Naive B cell (primary cell): ENCODE measurements at places on chromosomes 5 and 9.

GRCh38 chr5:128774605-128775004 lies 190.7 kb upstream of the SLC27A6 start:
- no peak for DNase-seq

DNA sequence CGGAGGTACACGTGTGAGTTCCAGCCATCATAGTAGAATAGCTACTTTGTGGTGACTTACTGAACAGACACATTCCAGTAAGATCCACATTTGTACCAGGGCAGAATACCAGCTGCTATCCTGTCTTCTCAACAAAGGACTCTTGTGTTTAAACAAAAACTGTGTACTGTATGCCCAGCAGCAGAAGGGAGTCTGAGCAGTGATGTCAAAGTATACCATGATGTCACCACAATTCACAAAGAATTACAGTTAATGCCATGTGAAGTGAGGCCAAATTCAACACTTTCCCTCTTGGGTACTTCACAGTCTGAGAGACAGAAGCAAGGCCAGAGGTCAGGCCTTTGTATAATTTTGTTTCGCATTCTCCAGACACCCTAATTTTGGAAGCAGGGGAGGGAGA lies 137.0 kb downstream of the ADAMTSL1 start:
- no peak for DNase-seq

DNA sequence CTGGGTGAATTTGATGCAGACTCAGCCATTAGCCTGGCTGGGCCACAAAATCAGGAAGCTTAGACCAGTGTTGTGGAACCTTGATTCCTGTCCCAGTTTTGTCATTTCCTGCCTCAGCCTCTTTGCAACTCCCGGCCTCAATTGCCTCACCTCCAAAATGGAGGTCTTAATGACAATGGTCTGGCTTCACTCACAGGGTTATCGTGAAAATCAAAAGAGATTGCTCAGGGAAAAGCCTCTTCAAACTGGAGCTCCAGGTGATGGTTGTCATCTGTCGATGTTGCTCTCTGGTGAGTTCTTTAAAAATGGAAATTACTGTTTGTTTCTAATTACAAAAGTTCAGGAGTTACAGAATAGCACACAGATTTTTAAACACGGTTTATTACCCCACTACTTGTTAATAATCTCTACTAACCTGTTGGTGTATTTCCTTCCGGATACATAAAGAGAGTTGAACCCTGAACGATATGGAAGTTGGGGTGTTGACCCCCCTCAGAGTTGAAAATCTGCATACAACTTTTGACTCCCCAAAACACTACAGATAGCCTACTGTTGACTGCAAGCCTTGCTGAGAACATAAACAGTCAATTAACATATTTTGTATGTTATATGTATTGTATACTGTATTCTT lies 109.9 kb upstream of the CPEB4 start:
- no peak for DNase-seq

- no peak for DNase-seq
These were observed 241.6 kb downstream of the ARHGEF28 start for GRCh38 chr5:73867345-73868335.

- no peak for DNase-seq
These were observed 90.2 kb upstream of the SH3GL2 start for GRCh38 chr9:17488662-17489061.

DNA sequence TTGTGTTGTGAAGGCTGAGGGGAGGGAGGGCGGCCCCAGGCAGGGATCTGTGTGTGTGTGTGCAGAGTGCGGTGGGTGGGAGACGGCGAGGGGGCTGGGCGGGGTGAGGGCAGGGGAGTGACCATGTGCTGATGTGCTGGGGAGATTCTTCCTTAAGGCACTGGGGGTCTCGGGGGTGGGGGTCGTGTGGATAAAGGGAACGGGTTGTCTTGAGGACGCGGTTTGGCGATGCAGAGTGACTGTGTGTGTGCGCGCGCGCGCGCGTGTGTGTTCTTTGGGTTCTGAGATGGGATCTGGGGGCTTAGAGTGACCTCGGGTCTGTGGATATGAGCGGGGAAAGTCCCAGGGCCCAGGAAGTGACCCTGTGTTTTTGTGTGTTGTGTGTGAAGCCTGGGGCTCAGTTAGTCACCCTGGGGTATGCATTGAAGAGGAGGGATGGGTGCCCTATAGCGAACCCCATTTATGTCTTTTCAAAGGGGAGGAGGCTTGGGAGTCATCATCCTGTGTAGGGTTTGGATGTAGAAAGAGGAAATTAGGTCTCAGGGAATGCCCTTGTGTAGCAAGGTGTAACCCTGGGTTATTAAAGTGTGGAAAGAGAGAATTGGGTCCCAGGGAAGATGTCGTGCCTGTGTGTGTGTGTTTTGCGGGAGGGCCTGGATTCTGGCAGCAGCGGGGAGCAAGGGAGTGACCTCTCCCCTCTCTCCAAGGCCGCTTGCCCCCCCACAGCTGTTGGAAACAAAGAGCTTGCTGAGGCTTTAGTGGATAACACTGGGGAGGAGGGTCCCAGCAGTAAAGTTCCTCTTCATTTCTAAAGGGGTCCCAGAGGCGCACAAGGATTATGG lies 1.4 kb downstream of the TMEFF1 start:
- DNase-seq, result no peak

DNA sequence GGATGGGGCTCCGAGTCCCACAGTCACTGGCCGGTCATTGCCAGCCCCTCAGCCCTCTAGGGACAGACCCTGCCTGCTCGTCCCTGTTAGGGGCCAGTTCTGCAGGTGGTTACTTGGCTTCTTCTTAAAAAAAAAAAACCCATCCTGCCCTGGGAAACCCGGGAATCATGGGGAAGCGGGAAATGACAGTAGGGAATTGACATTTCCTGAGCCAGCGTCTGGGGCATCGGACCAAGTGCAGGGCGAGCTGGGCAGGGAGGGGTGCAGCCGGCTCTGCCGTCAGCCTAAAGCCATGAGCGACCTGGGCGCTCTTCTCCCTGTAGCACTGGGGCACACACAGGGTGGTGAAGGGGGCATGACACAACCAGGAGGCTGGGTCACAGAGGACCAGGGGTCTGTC lies 66.6 kb downstream of the RXRA start:
- DNase-seq, result no peak

DNA sequence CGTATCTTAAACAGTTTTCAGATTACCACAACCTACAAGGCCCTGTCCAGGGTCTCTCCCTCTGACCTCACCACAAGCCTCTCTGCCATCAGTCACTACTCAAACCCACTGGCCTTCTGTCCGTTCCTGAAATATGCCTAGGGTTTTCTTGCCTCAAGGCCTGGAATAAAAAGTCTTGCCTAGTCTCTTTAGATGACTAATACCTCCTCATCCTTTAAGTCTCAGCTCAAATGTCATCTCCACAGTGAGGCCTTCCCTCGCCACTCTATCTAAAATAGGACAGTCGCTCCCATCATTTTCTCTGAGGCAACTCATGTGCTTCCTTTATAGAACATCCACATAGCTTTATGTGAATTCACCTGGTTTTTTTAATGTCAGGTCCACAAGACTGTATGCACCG lies 5.2 kb downstream of the DENND1A start:
- no peak for DNase-seq

DNA sequence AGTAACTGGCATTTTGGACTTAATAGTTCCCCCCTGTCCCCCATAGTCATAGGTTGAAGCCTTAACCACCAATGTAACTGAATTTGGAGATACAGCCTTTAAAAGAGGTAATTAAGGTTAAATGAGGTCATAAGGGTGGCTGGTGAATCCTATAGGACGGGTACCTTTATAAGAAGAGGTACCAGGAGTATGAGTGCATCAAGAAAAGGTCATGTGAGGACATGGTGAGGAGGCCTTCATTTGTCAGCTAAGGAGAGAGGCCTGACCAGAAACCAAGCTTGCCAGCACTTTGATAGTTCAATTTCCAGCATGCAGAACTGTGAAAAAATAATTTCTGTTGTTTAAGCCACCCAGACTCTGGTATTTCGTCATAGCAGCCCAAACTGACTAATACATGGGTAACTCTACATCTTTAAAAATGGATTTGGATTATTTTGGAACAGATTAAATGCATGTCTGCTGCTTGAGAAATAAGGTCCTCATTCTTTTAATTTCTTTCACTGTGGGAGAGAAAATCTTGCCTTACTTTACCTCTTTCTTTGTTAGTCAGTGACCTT lies 9.7 kb downstream of the RASA1 start:
- no peak for DNase-seq

DNA sequence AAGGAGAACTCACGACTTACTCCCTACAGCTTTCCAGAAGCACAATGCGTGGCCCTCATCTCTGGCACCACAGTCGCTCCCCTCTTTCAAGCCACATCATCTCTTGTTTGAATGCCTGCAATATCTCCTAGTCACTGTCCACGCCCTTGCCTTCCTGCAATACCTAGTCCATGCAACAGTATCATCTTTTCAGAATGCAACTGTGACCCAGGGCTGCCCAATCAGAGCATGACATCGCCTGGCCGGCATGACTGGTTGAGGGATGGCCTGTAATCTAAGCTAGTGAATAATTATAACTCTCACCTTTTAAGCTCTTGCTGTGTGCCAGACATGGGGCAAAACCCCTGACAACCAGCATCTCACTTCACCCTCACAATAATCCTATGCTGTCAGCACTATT lies 52.5 kb upstream of the CPEB4 start:
- DNase-seq, result no peak

DNA sequence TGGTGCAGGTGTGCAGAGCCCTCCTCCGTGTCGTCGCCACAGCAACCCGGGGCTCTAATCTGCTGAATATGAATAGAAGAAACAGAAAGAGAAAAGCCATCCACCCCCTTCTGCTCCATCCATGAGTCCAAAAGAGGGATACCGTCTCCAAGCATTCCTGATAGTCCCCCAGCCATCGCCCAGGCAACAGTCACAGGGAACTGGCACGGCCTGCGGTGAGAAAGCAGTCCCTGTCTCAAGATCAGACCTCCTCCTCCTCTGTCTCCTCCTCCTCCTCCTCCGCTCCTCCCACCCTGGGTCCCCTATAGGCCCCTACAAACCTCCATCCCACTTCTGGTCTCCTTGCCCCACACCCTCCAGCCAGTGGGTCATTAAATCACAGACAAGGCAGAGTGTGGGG lies 308.1 kb upstream of the MPDZ start:
- DNase-seq, result no peak

GRCh38 chr9:86241216-86241615 lies 18.2 kb downstream of the C9orf153 start:
- no peak for DNase-seq

DNA sequence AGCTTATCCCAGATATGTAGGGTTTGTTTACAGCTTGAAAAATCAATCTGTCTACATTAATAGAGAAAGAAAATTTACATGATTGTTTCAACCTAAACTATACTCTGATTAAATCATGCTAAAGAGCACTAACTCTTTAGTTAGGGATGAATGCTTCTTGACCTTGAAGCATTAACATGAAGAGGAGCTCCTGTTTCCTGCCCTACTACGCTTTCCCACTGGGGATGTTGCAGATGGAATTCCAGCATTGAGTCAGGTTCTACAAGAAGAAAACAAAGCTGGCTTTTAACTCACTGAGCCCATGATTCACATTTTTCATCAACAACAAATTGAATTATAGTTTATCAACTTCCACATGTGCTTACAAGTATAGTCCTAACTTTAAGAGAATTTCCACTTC lies 471.3 kb downstream of the TMEM232 start:
- no peak for DNase-seq

GRCh38 chr5:9348401-9348996 lies 197.4 kb downstream of the SEMA5A start:
- DNase-seq, result no peak

GRCh38 chr9:123318961-123319421 lies 37.0 kb upstream of the CRB2 start:
- no peak for DNase-seq

DNA sequence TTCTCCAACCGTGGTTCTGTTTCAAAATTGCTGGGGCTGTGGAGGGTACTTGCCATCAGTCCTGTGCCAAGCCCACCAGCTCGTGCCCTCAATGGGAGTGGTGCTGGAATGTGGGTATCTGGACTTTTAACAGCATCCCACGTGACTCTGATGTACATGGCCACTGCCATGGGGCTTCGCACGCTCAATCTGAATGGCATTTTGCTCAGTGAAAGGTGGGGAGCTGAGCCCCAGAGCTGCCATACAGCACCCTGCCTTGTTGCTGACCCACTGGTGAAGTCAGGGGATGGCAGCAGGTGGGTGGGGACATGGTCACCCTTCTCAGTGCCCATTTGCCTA lies 16.6 kb upstream of the SYNPO start:
- no peak for DNase-seq

DNA sequence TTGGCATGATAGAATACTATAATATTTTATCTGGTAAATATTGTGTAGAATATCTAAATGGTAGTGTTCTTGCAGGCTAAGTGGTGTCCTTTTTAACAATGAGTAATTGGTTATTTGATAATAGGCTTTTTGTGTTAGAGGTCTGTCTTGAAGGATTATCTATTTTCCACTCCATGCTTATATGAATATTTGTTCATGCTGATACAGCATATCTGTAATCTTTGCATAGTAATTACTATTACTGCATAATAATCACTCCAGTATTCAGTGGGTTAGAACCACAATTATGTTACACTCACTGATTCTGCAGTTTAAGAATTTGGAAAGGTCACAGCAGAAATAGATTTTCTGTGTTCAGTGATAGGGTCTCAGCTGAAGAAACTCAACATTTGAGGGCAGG lies 1229.9 kb downstream of the MAT2B start:
- DNase-seq, result no peak

- DNase-seq, result no peak
These were observed 7.9 kb downstream of the ISL1 start for GRCh38 chr5:51391175-51391574.

DNA sequence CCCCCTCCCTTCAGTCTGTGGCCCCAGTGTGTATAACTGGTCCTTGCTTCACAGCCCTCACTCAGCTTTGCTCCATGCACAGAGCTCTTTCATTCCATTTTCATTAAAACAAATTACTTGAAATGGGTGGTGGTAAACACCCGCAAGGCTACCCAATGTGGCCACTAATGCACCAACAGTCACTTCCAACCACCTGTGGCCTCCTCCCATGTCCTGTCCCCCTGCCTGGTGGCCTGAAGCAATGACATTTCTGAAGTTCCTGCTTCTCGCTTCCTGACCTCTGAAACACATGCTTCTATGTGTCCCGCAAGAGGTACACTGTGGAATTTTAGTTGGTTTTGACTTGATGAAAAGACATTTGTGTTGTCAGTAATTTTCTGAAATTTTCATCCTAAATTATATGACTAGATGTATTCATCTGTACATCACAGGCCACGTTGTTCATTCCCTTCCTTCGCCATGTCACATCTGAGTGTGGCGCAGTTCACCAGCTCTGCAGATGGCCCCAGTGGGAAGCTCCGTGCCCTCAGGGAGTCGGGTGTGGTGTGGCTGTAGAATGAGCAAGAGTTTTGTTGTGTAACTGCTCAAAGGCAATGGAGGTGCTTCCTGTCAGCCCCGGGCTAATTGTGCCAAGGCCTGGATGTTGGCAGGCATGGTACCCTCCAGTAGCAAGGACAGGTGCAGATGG lies 9.6 kb downstream of the ROPN1L start:
- DNase-seq, result no peak

GRCh38 chr5:140118302-140118936 lies 4.5 kb downstream of the PURA start:
- no peak for DNase-seq

DNA sequence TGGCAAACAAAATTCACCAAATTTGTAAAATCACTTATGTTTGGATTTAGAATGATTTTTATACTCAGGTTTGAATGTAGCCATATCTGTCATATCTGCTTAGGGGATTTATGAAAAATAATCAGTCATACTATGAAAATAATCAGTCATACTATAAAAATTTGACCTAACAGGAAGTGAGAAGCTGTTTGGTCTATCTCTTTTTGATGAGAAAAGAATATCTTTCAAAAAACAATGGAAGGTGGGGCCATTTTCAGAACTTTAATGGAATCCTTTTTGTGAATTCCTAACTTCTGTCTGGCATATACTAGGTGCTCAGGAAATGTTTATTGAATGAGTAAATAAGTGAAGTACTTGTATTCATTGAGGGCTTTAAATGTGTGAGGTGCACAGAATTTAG lies 70.1 kb downstream of the CWC27 start:
- no peak for DNase-seq
